Umbilical cord (tissue), 2 donors: ENCODE measurements at places on chromosomes 2 and 18.

DNA sequence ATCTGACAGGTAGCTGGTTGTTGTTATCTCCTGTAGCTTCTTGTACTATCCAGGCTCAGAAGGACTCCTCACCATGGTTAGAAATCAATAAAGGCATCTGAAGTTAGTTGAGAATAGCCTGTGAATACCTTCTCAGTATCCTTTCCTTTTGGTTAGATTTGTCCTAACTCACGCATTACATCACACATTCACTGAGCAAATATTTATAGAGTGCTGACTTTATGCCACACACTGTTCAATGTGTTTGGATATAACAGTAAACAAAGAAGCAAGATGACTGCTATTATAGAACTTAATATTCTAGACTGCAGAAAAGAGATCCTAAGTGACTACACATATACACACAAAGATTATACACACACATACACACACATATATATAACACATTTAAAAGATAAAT lies 889.9 kb upstream of the CHAC2 start:
- no peak for DNase-seq

DNA sequence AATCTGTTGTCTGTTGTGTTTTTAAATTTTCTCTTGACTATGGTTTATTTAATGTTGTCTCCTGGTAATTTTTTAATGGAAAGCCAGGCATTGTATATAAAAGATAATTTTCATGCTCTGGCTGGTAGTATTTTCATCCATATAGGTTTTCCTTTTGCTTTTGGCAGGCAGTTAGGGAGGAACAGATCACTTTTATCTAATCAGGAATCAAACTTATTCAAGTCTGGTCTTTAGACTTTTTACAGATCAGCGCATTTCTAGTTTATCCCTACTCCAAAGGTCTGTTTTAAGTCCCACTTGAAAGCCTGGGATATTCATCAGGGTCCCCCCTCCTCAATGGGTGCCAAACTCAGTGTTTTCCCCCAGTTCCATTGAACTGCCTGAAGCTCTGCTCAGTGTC lies 17.2 kb downstream of the PLB1 start:
- peak; percentile 88 for DNase-seq

DNA sequence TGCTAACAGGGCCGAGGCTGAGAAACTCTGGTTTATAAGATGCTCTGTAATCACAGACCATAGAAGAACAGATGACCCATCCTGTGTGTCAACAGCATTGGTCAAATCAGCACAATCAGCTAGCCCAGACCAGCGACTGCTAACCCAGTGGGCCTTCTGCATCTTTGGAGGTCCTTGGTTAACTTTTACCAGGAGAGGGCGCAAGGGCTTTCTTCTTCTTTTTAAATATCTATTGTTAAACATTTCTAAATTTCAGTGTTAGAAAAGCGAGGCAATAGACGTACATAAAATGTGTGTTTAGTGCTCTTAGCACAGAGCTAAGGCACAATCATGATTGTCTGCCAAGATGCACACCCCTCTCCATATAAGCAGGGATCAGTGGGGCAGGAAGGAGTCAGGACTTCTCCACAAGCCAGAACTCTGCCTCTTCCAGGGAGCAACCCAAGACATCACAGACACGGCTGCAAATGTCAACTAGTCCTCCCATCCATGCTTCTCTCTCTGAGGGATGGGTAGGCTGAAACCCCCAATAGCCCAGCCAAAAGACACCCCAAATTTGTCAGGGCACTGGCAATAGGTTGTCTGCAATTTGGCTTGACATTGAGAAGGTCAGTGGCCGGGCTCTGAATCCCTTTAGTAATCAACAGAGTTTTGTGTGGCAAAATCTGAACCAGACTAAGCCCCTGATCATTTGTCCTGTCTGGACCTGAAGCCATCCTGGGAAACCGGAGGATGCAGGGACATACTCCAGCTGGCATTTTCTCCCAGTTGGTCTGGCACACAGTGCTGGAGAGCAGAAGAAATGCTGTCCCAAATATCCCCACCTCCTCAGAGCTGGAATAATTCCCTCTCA lies 188.2 kb downstream of the BCL2 start:
- DNase-seq, result peak; percentile 76

GRCh38 chr2:74052732-74053710 lies 68.3 kb downstream of the TET3 start:
- no peak for DNase-seq

- DNase-seq, result peak; percentile 89
These were observed 3.8 kb upstream of the UXS1 start for GRCh38 chr2:106197878-106198277.
